ENCODE measurements at places on chromosomes 6 and 20.

DNA sequence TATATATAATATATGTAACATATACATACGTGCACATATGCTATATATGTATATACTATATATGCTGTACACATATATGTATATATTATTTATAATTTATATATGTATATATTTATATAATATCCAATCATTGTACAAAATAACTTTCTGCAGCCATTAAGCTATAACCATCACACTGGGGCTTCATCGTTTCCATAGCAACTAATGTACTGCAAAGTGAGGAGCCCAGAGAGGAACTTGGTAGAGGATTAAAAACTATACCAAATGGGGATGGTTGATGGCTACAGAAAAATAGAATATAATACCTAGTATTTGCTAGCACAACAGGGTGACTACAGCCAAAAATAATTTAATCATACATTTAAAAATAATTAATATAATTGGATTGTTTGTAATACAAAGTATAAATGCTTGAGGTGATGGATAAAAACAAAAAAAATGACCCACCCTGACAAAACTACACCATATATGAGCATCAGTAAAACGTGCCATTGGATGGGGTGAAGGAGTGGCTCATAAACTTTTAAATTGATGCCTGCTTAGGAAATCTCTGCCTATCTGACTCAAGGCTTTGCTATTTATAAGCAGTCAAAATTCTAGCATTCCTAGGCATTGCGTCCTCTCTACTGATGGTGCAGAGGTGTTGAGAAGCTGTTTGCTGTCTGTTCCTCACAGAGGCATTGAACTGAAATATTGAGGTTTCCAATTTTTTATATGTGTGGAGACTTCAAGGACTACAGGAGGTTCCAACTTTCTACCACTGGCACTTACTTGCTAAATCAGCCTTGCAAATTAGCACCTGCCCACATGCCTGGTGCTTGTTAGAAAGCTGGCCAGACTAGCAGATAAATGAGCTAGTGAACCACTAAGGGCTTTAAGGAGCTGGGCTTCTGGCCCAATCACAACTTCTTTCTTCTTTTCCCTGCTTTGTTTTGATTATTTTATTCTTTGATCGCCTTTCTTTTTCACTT, 190.1 kb downstream of the SCP2D1 start:
- no peak for DNase-seq

DNA sequence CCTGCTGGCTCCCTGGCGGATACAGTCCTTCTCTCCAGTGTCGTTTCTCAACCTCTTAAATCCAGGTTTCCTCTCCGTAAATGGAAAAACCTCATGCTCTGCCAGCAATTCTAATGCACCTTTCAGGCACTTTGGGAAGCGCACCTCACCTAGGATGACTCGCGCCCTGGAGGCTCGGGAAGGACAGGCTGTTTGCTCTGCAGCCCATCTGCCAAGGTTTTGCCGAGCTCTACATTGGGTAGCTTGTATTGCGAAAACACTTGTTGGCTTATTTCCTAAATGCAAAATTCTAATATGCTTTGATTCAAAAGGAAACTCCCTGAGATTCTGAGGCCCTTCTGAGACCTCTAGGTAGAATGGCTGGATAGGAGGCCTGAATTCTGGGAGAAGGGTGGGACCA, 102.6 kb upstream of the MLN start:
- DNase-seq: no peak

- peak; percentile 15 for DNase-seq
Observed at GRCh38 chr6:38212579-38212978, 393.1 kb downstream of the ZFAND3 start.

- DNase-seq: no peak
Observed at GRCh38 chr20:59625214-59625922, 21.0 kb downstream of the PHACTR3 start.

DNA sequence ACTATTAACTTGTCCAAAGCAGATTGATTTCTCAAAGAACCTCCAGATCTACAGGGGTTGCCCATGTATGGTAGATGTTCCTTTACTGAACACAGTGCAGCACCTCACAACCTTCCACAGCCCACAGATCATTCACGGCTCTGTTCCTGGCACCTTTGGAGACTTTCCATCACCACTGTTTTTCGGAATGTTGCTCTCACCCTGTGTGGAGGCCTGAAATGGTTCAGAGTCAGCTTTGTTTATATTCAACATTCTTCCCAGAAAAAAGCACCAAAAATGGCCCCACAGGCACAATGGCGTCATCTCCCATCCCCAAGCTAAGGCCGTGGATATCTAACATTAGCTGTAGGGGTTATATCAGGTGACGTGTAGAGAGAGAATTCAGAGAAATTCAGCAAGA, 74.7 kb downstream of the DHX35 start:
- DNase-seq: no peak

DNA sequence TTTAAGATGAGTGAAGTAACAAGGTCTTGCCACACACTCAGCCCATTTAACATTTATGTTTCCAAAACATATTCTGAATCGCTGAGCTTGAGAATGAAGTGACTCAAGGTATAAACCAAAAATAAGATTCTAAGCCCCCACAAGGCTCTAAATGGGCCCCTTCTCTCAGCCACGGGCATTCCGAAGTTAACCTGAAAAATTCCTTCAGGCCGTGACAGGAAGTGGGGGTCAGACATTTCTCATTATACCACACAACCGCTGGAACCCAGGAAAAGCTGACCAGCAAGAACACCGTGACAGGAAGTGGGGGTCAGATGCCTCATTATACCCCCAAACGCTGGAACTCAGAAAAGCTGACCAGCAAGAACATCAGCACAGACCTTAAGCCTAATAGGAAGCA, 247.9 kb downstream of the ERMARD start:
- DNase-seq: no peak

GRCh38 chr20:22796469-22797077, 212.2 kb upstream of the FOXA2 start:
- no peak for DNase-seq

DNA sequence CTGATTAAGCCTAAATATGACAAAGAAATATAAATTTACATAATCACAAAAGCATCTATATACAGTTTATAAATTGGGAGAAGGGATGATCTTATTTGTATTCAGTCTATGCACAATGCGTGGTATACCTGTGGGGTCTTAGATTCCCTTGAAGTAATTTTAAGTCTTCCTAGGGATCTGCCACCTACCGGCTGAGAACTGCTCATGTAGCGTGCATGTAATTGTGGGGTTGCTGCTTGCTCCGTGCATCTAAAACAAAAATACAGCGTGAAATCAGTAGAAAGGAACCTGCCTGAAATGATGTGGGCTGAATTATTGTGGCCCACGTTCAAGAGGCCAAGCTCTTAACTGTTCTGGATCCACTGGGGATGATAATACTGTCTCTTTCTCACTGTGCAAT, 187.3 kb downstream of the MBOAT1 start:
- no peak for DNase-seq

DNA sequence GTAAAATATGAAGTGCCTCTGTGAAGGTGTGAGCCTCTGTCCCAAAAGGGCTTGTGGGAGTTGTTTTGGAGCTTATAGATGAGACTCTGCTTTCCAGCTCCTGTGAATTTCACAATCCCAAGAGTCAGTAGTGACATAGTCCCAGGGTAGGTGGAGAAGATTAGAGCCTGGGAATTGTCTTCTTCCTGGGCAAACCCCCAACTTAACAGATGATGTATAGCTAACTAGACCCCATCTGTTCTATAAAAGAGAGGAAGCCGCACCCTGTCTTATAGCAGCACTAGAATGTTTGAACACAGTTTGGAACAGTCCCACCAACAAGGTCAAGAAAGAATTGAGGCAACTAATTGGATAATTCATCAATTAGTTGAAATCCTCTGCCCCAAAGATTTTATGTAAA, 294.7 kb downstream of the ZNF217 start:
- no peak for DNase-seq

DNA sequence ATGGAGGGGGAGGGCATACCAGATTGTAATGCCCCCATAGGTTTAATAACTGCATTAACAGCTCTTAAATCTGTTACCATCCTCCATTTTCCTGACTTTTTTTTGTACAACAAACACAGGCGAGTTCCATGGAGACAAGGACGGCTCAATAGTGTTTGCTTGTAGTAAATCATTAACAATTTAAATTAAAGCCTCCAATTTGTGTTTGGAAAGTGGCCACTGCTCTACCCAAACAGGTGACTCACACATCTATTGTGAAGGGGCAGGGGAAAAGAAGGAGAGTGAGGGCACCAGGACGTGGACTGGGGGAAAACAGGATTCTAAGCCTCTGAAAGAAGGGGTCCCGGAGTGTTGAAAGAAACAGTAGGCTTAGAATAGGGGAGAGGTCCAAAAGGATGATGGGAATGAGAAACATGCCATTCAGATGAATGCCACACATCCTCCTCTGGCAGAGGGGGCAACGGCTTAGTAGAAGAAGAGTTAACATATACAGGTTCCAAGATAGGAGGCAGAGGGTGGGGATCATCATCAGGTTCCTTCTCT, 6.9 kb downstream of the GLYATL3 start:
- DNase-seq: no peak

DNA sequence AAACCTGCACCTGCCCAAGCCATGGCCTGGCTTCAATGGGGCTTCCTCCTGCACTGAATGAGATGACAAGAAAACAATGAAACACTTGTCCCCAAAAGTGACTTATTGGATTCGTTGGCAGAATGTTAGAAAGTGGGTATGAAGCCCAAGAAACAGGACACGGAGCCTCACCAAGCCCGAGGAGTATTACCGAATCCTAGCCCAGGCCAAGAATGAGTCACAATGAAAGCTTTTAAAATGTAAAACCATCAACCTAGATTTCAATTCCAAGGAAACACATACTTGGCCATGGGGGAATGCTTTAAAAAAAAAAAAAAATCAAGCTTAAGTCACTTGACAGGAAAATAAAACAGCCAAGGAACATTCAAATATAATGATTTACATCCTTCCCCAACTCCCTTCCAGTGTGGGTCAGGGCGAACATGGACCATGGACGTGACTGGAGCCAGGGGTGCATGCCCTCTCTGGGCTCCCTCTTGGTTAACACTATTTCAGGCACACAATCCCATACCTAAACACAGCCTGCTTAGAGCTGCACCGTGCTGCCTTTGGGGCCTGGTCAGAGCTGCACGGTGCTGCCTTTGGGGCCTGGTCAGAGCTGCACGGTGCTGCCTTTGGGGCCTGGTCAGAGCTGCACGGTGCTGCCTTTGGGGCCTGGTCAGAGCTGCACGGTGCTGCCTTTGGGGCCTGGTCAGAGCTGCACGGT, 3.1 kb upstream of the STX16 start:
- DNase-seq: no peak

- DNase-seq: no peak
Observed at GRCh38 chr6:119594907-119595306, 245.3 kb upstream of the MAN1A1 start.

- no peak for DNase-seq
Observed at GRCh38 chr6:29763491-29764289, 40.5 kb downstream of the HLA-F start.

GRCh38 chr6:161455848-161456247, 182.0 kb upstream of the AGPAT4 start:
- DNase-seq: no peak

GRCh38 chr6:33589731-33590530, 9.9 kb upstream of the BAK1 start:
- DNase-seq: peak; percentile 81
